Tibial nerve (tissue), 4 donors: ENCODE measurements at places on chromosomes 16 and 17.
A peak's percentile ranks its signal among the peaks of the same experiment; 100 is the strongest.

- DNase-seq = no peak
- H3K4me3 ChIP-seq = no peak overlapping the region
- no peaks in the 10 kb centered on the region for H3K36me3 ChIP-seq
- no peaks in the 10 kb centered on the region for H3K27me3 ChIP-seq
- no peaks in the 10 kb centered on the region for H3K4me1 ChIP-seq
These were observed 150.0 kb downstream of the NPIPB11 start for GRCh38 chr16:29256501-29256981.

DNA sequence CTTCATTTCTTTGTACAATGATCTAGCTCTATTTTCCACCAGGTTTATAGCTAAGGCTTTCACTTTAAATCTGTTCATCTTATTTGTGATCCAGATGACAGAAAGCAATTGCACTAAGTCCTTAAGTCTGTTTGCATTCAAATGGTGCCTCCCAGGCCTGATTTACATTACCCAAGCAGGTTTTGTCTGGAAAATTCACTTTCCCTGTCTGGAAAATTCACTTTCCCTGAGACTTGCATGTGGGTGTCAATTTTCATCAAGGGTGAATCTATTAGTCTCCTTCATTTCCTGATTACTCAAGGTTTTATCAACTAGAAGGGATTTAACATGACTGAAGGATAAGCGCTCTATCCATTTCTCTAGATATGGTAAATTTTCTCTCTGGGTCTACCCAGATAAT lies 1480.2 kb upstream of the GOT2 start:
- no peak overlapping the region for H3K4me3 ChIP-seq
- no peak for DNase-seq
- H3K27me3 ChIP-seq = no peaks in the 10 kb centered on the region
- no peak overlapping the region for H3K27ac ChIP-seq
- H3K36me3 ChIP-seq = no peaks in the 10 kb centered on the region

DNA sequence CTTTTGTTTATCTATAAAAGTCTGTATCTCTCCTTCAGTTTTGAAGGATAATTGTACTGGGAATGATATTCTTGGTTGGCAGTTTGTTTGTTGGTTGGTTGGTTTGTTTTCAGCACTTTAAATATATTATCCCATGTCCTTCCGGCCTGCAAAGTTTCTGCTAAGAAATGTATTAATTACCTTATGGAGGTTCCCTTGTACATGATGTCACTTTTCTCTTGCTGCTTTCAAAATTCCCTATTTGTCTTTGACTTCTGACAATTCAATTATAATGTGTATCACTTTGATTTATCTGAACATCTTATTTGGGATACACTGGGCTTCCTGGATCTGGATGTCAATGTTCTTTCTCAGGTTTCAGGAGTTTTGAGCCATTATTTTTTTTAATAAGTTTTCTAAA lies 4.1 kb upstream of the KRT34 start:
- no peak for DNase-seq
- no peak overlapping the region for H3K27ac ChIP-seq
- H3K4me1 ChIP-seq = no peaks in the 10 kb centered on the region
- H3K36me3 ChIP-seq = no peaks in the 10 kb centered on the region
- H3K4me3 ChIP-seq = no peak overlapping the region

GRCh38 chr16:55499951-55500529 lies 8.8 kb upstream of the LPCAT2 start:
- peak; percentile 8 for DNase-seq
- H3K27ac ChIP-seq = no peak overlapping the region
- H3K4me1 ChIP-seq = no peaks in the 10 kb centered on the region
- no peak overlapping the region for H3K4me3 ChIP-seq
- no peaks in the 10 kb centered on the region for H3K36me3 ChIP-seq

- no peaks in the 10 kb centered on the region for H3K36me3 ChIP-seq
- no peak overlapping the region for H3K27ac ChIP-seq
- peaks cover 80% of the 10 kb centered on the region for H3K27me3 ChIP-seq
- no peak for DNase-seq
These were observed 17.0 kb downstream of the ENPP7 start for GRCh38 chr17:79747508-79748294.

- no peaks in the 10 kb centered on the region for H3K27me3 ChIP-seq
- no peak overlapping the region for H3K4me3 ChIP-seq
These were observed 27.8 kb upstream of the HEATR6 start for GRCh38 chr17:60106340-60107059.

DNA sequence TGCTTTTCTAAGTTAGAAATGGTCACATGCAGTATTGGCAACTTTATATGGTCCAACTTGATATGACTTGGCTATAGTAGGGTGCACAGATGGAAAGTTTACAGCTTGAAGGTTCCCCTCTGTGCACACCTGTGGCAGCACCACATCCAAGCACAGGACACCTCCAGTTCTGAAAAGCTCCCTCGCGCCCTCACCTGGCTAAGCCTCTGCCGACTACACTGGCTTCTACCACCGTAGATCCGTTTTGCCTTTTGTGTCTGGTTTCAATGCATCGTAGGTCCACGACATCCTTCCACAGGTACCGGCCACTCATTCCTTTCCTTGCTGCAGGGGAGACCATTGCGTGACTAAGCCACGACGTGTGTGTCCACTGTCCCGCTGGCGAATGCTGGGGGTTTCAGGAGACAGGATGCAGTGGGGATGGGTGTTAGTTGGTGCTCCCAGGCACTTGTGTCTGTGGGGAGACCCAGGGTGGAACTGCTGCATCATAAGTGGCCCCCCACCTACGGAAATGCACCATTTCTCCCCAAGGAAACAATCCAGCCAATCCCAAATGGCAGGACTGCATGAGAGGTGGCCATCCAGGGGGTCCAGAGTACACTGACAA lies 4.9 kb upstream of the RASD1 start:
- no peak overlapping the region for H3K27ac ChIP-seq
- H3K27me3 ChIP-seq = no peaks in the 10 kb centered on the region
- no peak overlapping the region for H3K4me3 ChIP-seq
- H3K4me1 ChIP-seq = no peaks in the 10 kb centered on the region
- no peaks in the 10 kb centered on the region for H3K36me3 ChIP-seq

DNA sequence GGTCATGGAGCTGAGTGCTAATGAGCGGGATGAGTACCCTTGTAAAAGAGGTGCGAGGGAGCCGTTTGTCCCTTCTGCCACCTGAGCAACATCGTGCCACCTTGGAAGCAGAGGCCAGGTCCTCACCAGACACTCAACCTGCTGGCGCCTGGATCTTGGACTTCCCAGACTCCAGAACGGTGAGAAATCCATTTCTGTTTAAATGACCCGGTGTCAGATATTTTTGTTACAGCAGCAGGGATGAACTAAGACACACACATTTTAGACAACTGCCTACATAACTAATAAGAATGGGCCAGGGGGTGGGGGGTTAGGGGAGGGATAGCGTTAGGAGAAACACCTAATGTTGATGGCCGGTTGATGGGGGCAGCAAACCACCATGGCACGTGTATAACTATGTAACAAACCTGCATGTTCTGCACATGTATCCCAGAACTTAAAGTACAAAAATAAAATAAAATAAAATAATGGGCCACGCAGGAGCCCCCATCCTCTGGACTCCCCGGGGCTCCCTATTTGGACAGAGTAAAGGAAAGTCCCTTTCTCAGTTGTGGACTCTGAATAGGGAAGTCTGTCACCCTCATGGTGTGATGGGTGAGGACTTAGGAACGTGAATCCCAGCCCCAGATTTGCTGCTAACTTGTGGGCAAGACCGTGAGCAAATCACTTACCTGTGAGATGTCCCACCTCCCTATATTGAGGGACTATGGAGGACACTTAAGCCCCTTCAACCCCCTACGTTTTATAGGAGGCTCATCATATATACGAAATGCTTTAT lies 60.6 kb upstream of the DNAH17 start:
- H3K4me1 ChIP-seq = no peaks in the 10 kb centered on the region
- no peaks in the 10 kb centered on the region for H3K36me3 ChIP-seq
- no peak overlapping the region for H3K27ac ChIP-seq
- no peak for DNase-seq
